Stimulated activated CD8-positive, alpha-beta memory T cell treated with anti-CD3 and anti-CD28 coated beads, Interleukin-15, amount 100 ng/mL, for 24 hours (primary cell): ENCODE measurements at places on chromosomes 2 and 18.

- DNase-seq = no peak
Observed at GRCh38 chr2:46937471-46937901, 21.9 kb upstream of the MCFD2 start.

DNA sequence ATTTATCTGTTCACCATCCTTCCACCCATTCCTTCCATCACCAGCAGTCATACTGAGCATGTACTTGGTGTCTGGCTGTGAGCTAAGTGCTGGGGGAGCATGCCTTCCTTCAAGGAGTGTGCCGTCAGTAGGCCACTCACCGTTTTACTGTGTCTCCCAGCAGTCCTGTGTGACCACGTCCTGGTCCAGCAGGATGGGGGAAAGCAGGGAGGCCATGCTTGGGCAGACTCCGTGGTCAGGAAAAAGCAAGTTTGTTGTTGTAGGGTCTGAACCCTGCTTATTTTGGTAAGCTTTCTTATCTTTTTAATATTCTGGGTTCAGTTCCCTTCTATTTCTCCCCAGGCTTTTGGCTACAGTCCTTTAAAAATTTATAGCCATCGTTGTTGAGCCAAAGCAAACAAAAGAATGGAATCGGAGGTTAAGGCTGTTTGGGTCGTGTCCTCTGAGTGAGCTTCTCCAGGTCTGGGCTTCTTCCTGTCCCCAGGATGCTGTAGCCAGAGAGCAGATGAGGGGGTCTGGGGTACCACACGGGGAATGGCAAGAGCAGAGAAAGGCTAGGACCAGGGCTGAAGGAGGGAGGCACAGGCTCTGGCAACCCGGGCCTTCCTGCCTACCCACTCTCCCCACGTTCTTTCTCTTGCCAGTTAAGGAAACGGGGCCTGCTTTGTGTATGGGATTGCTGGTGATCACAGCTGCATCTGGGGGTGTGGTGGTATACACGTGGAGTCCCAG lies 13.5 kb downstream of the SLC30A3 start:
- DNase-seq = no peak

DNA sequence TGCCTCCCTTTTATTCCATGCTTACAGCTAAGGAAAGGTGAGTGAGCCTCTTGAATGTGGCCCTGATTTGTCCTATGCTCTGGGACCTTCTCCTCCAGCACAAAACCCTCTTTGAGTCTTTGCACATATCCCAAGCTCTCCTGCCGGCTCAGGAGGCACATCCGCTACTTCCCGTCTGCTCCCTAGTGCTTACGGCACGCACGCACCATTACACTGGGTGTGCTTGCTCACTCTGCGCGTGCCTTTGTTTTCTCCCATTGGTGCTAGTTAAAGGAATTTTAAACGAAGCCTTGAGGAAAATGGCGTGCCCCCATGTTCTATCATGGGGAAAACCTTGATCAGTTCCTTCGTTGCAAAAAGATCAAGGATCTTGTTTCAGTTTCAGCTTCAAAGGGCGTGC lies 7.9 kb upstream of the DGKD start:
- DNase-seq = no peak

DNA sequence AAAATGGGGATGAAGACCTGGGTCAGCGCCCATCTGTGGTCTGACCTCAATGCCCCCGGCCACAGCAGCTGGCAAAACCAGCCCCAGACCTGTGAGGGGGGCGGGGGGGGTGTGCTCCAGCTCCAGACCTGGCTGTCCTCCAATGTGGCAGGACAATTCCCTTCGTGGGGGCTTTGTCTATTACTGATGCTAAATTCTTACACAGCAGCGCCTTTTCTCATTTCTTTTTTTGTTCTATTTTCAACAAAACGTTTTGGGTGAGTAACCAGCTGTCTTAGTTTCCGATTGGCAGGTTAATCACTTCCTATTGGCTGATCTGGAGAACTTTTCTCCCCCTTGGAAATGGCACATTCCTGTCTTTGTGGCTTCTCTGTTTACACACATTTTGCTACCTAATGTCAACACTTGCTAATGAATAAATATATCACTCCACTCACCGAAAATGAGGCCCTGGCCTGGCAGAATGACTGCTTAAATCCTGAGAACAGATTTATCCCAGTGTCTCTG lies 4.4 kb downstream of the SMAD7 start:
- no peak for DNase-seq

GRCh38 chr18:6096730-6097129 lies 201.4 kb upstream of the TMEM200C start:
- no peak for DNase-seq

GRCh38 chr2:86416146-86416545 lies 25.0 kb upstream of the KDM3A start:
- DNase-seq = no peak

DNA sequence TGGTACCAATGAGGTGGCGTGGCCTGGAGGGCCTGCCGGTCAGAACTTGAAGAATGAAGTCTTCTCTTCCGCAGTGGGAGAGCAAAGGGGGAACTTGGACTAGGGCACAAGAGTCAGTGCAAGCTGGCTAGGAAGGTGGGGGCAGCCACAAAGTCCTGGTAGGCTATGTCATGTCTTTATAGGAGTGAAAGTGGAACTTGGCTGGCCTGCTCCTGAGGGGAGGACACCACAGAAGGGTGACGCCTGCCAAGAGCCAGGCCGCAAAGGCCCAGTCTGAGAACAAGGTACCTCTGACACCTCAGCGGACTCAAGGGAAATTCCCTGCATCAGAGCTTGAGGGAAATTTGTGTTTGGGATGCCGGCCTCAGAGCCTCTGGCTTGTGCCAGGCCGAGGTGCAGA lies 32.2 kb upstream of the MAP3K20 start:
- DNase-seq = no peak

DNA sequence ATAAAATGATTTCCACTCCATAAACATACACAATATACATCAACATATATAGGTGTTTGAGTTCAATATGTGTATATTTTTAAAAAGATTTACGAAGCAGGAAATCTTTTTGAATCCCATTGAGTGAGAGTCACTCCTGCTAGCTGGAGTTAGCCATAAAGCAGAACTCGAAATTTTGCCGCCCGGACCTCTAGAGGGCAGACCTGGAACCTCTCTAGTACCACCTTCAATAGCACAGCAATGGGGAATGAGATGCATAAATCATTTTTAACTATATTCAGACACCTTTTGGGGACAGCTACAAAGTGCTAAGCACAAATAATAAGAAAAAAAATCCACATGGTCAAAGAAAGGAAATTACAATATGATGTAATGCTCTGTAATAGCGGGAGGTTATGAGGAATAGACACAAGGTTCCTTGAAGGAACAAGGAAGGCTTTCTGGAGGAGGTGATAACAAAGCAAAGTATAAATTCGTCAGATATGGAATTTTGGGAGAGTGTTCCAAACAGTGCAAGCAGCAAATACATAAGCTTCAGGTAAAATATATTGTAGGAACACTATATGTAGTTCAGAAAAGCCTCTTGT lies 533.4 kb downstream of the ERBB4 start:
- DNase-seq = no peak

- DNase-seq = no peak
Observed at GRCh38 chr2:166188084-166188483, 60.3 kb upstream of the SCN1A start.

DNA sequence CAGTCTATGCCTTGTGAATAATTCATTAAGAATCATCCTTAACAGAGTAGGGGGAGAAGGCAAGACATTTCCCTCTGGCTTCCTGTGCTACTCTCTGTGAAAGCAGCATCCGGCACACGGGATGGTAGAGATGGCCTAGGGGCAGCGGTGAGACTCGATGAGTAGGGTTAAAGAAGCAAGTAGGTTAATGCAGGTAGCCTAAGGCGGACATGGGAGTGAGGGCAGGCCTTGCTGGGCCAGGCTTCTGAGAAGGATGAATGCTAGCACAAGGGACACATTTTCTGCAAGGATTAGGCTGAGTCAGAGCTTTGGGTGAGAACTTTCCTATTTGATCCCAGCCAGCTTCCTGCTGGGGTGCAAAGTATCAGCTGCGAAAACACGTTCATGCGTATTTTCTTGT lies 80.8 kb downstream of the NXPH2 start:
- DNase-seq = no peak

- DNase-seq = no peak
Observed at GRCh38 chr18:8450898-8451665, 158.2 kb upstream of the RAB12 start.

- no peak for DNase-seq
Observed at GRCh38 chr18:56902653-56903052, 244.2 kb upstream of the BOD1L2 start.

- no peak for DNase-seq
Observed at GRCh38 chr2:30068067-30068466, 78.7 kb upstream of the YPEL5 start.

DNA sequence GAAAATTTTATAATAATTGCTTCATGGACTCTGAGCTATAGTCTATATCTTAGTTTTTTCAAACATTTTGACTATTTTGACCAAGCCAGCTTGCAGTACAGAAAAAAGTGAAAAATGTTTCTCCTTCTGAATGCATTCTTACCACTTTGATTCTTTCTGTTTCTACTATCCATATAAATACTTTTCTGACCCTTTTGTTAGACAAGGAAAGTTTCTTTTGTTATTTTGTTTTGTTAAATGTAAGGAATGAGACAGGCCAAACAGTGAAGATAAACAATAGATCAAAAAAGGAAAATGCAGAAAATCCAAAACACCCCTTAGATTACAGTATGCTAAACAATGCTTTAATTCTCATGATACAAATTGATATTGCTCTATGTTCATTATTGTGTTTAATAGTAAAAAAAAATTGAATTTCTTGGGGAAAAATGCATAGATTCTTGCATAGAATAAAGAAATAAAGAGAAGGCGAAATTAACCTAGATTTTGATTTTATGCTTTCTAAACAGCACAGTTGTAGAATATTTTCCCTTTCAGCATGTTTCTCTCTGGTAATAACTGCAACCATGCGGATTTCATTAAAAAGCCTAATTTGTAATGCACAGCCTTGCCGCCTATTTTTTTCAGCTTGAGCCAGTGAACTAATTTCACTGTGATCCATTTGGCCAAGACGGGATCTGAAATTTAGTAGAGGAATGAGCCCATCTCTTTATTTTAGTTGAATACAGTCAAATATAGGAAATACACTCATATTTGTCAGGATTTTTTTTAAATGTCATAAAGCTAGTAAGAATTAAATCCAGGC lies 976 bp downstream of the TNFAIP6 start:
- no peak for DNase-seq

DNA sequence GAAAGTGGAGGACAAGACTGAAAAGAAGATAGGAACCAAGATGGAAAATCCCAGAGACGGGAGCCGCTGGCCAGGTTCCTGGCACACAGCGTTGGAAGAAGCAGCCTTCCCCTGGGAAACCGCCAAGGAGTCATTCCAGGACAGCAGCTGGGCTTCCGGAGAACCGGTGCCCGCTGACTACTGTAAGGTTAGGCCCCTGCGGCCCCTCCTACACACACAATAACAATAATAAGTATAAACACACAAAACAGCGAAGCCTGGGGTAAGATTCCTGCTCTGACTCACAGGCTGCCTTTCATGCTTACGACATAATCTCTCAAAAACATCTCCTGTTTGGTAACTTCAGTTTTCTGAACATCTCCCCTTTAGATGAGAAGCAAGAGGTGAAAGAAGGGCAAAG lies 28.1 kb upstream of the MYCN start:
- no peak for DNase-seq

- DNase-seq = no peak
Observed at GRCh38 chr2:70842401-70842800, 6.8 kb upstream of the CD207 start.

- no peak for DNase-seq
Observed at GRCh38 chr2:239337122-239337876, 63.5 kb downstream of the HDAC4 start.

DNA sequence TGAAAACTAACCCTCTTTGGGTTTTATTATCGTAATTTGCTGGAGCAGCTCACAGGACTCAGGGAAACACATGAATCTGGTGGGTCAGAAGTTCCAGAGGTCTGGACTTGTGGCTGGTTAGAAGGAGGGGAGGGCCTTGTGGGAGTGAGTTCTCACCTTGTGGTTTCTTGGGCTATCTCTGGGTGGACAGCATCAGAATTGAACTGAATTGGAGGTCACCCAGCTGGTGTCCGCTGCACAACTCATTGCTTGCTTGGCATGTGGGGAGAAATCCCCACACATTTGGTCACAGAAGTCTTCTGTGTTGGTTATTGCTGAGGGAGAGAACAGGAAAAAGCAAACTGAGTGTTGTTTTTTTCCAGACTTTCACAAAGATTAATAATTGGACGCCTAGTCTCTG lies 27.5 kb downstream of the ZNF892 start:
- DNase-seq = no peak

DNA sequence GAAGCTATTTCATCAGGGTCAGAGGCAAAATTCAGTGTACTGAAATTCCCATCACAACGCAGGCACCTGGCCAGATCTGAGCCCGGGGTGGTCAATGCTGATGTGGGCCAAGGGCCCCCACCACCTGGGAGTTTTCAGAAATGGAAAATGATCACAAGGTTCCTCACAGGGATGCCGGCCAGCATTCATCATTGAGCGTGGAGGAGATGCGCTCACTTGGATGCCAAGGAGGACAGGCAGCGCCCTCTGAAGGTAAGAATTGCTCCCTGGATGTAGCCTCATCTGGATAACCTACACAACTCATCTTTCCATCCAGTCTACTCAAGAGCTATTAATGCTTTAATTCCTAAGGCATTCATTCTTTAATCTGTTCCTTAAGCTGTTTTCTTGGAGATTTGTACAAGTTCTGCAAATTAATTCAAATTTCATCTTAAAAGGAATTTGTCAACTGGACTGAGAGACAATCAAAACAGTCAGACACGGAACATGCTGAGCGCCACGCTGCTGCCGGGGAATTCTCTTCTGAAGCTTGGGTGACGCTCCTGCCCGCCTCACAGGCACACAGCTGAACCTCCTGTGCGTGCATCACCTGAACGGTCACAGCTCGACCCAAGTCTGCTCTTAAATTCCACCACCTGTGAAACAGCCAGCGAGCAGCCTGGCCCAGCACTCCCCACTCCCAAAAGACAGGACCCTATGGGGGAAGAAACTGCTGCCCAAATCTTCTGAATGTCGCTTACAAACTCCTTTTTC lies 206.7 kb downstream of the HDAC4 start:
- DNase-seq = no peak

- DNase-seq = no peak
Observed at GRCh38 chr18:26479681-26480079, 68.7 kb downstream of the KCTD1 start.
